ENCODE measurements at places on chromosomes 7 and 10. TPM values are rescaled to one million over a fixed set of nuclear protein-coding genes. Genes with fewer than 3 reads are reported as not detected.

The GDF2 gene
- not detected for total RNA-seq

The OR6V1 gene
- total RNA-seq, result not detected

The PRR15 gene
- total RNA-seq, result 0.22 TPM

The RPP38 gene
- total RNA-seq, result 15.0 TPM

The PON1 gene
- not detected for total RNA-seq

The SORBS1 gene
- 0.75 TPM for total RNA-seq

The GRB10 gene
- total RNA-seq, result 60.1 TPM

The CPA4 gene
- total RNA-seq, result 8.2 TPM

The PLAC9 gene
- 1.9 TPM for total RNA-seq

The VIPR2 gene
- total RNA-seq, result not detected

The NKX2-3 gene
- total RNA-seq, result not detected

The WDFY4 gene
- total RNA-seq, result not detected

The UFSP1 gene
- 9.9 TPM for total RNA-seq

The C10orf105 gene
- total RNA-seq, result under 0.01 TPM

The TLX1 gene
- not detected for total RNA-seq

The TBATA gene
- not detected for total RNA-seq

The HYCC1 gene
- total RNA-seq, result 105 TPM

The ZNF239 gene
- total RNA-seq, result 8.9 TPM

The HOGA1 gene
- 0.50 TPM for total RNA-seq

The HYAL4 gene
- total RNA-seq, result not detected

The MKI67 gene
- 10.1 TPM for total RNA-seq

The CDK14 gene
- total RNA-seq, result 49.6 TPM

The BRAT1 gene
- 31.1 TPM for total RNA-seq

The LEP gene
- total RNA-seq, result 0.12 TPM

The TSPAN12 gene
- total RNA-seq, result 1.2 TPM
